ENCODE measurements at places on chromosomes 3 and 15.

- DNase-seq: no peak
Observed at GRCh38 chr3:88996691-88997090, 110.7 kb upstream of the EPHA3 start.

DNA sequence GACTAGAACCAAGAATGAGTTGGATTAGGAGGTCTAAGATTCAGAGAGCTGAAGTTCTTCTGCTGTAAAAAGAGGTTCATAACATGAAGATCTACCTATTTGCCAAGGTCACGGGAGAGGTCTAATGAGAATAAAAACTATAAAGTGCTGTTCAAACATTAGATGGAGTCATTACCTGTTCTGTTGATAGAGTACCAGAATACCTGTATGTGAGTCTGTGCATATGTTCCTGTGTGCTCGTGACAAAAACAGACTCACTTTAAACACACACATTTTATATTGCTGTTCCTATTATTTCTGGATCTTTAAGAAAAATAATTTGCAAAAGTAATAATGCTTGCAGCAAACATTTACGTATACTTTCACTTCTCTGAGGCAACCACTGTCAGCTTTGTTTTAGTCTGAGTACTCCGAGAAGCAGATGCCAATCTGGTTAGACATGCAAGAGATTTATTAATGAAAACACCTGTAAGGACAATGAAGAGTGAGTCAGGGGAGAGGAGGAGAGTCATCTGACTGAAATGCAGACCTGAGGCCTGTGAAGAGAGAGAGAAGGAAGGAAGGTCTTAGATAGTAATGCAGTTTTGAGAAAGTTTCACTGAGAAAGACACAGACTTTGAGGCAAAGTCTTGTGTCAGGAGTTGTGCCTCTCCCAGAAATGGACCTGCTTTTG is 221.2 kb downstream of the SQOR start:
- no peak for DNase-seq

GRCh38 chr3:116084999-116085791 is 360.1 kb downstream of the LSAMP start:
- no peak for DNase-seq

- DNase-seq: no peak
Observed at GRCh38 chr3:79178471-79179180, 589.2 kb downstream of the ROBO1 start.

DNA sequence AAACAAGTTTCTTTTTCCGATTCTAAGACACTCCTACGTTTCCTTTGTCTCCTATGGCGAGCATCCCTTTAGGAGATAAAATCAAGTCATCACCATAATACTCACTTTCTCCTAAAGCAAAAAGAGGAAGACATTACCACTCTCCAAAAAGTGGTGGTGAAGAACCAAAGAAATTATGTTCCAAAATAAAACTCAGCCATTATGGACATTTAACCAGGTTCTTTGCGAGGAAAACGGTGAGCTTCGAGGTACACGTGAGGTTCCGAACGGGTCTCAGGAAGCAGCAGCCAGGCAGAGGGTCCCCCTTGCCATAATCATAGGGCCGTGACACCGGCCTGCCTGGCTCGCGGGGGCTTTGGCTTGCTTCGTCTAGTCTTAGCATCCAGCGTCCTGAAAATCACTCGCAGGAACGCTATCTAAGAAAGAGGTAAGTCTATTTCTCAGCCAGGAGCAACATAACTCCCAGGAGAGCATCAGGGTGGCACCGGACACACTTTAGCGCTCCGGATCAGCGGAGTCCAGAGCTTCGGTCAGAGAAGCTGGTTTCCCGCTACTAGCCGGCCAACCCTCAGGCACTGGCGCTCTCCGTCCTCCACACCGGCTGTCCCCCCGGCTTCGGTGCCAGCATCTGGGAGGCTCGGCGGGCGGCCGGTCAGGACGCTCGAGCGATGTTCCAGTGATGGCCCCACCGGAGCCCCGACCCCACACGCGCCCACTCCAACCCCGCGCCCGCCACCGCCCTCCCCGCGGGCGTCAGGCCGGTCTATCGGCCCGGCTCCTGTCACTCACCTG is 581 bp downstream of the IP6K1 start:
- peak; percentile 55 for DNase-seq

GRCh38 chr3:132346841-132347736 is 29.9 kb downstream of the ACP3 start:
- DNase-seq: peak; percentile 90
